Activated T-cell treated with anti-CD3 and anti-CD28 coated beads, Interleukin-2, amount 50 U/mL, for 24 hours (primary cell): ENCODE measurements at places on chromosomes 6 and 20.

DNA sequence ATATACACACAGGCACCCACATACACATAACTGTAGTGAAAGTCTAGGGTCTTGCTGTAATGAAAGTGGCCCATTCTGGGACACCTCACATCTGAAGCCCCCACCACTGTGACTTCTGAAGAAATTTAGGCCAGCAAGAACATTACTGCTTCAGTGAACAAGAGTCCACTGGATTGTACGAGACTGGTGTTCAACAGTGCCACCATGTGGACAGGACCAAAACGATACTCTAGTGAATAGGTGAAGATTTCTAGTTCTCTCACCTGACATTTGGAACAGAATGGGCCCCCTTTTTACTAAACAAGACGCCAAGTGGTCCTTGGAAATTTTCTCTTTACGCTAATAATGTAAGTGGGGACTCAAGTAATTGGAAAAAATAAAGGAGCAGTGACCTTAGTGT is 156.9 kb downstream of the MAFB start:
- DNase-seq, result no peak
- H3K27me3 ChIP-seq, result peaks cover 8% of the 10 kb centered on the region
- H3K36me3 ChIP-seq, result no peaks in the 10 kb centered on the region
- H3K4me3 ChIP-seq, result no peak overlapping the region
- no peaks in the 10 kb centered on the region for H3K4me1 ChIP-seq

GRCh38 chr20:34475979-34476736 is 40.1 kb upstream of the DYNLRB1 start:
- peak overlapping the region; percentile 36 for H3K27ac ChIP-seq
- H3K4me3 ChIP-seq, result no peak overlapping the region
- H3K36me3 ChIP-seq, result peaks cover 84% of the 10 kb centered on the region
- no peaks in the 10 kb centered on the region for H3K27me3 ChIP-seq
- peaks cover 16% of the 10 kb centered on the region for H3K4me1 ChIP-seq
- peak; percentile 52 for DNase-seq

- H3K4me1 ChIP-seq, result no peaks in the 10 kb centered on the region
- no peak overlapping the region for H3K4me3 ChIP-seq
- H3K27ac ChIP-seq, result no peak overlapping the region
- H3K27me3 ChIP-seq, result peaks cover 3% of the 10 kb centered on the region
- DNase-seq, result no peak
These were observed 628.2 kb downstream of the CDH26 start for GRCh38 chr20:60586269-60587050.

- no peak for DNase-seq
- no peak overlapping the region for H3K4me3 ChIP-seq
- H3K27ac ChIP-seq, result peak overlapping the region; percentile 41
- no peaks in the 10 kb centered on the region for H3K27me3 ChIP-seq
These were observed 5.9 kb downstream of the RPS21 start for GRCh38 chr20:62392621-62393334.

DNA sequence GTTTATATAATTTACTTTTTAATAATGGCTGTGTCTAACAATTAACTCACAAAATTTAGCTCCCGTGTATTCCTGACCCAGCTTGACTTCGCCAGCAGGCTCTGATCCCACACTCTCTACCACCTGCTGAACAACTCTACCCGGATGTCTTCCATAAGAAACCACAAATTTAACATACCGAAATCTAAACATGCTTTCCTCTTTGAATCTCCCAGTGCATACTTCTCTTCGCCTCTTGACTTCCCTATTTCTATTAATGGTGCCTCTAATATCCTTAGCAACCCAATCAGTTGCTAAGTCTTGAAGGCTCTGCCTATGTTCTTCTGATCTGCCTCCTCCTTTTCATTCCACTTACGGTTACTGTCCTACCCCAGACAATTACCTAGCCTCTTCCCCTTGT is 4.6 kb upstream of the MYB start:
- no peak overlapping the region for H3K27ac ChIP-seq
- no peak for DNase-seq
- no peak overlapping the region for H3K4me3 ChIP-seq

DNA sequence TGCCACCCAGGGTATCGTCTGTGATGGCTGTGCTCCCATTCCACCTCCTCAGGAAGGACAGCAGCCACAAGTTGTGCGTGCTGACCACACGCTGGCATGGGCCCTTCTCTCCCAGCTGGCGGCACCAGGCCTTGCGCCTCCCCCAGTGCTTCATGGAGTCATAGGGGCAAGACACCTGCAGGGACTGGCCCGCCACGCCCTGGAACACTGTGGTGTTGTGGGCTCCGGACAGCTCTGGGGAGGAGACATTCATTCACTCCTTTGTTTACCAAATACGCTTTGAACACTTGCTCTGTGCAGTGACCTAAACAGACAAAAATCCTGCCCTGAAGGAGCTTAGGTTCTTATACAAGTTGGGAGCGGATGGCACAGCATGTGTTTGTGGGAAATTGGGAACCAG is 1.5 kb downstream of the TREM2 start:
- H3K27me3 ChIP-seq, result peaks cover 3% of the 10 kb centered on the region
- H3K36me3 ChIP-seq, result no peaks in the 10 kb centered on the region
- H3K4me1 ChIP-seq, result no peaks in the 10 kb centered on the region
- H3K4me3 ChIP-seq, result no peak overlapping the region

DNA sequence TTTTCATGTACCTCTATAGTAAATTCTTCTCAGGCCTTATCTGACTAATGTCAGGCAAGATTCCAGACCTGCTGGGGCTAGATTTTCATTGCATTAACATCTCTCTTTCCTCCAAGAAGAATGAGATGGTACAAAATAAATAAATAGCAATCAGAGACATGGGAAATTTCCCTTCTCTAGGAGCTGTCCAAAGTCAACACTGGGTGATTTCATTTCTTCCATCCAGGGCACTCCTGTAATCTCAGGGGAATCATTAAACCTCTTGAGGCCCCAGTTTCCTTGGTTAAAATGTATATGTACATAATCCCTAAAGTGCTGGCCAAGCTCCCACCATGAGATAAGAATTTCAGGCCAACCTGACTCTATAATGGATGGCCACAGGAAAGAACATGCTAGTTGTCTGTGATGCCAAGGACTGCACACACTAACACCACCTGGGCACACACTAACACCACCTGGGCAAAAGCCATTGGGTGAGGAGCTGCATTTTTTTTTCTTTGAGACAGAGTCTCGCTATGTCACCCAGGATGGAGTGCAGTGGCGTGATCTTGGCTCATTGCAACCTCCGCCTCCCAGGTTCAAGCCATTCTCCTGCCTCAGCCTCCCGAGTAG is 912 bp downstream of the IL17F start:
- no peaks in the 10 kb centered on the region for H3K4me1 ChIP-seq
- no peak overlapping the region for H3K27ac ChIP-seq
- no peaks in the 10 kb centered on the region for H3K36me3 ChIP-seq
- H3K4me3 ChIP-seq, result no peak overlapping the region

- H3K36me3 ChIP-seq, result peaks cover 6% of the 10 kb centered on the region
- no peak overlapping the region for H3K27ac ChIP-seq
- H3K27me3 ChIP-seq, result no peaks in the 10 kb centered on the region
- no peak overlapping the region for H3K4me3 ChIP-seq
- H3K4me1 ChIP-seq, result peaks cover 66% of the 10 kb centered on the region
- no peak for DNase-seq
These were observed 85.1 kb downstream of the ZFAND3 start for GRCh38 chr6:37904590-37904989.

- H3K4me3 ChIP-seq, result no peak overlapping the region
- peak overlapping the region; percentile 53 for H3K27ac ChIP-seq
- H3K36me3 ChIP-seq, result peaks cover 97% of the 10 kb centered on the region
- H3K4me1 ChIP-seq, result peaks cover 14% of the 10 kb centered on the region
- no peaks in the 10 kb centered on the region for H3K27me3 ChIP-seq
- DNase-seq, result no peak
These were observed 16.4 kb downstream of the TRIM27 start for GRCh38 chr6:28907394-28907793.

- DNase-seq, result no peak
- H3K4me3 ChIP-seq, result no peak overlapping the region
- no peak overlapping the region for H3K27ac ChIP-seq
- H3K36me3 ChIP-seq, result no peaks in the 10 kb centered on the region
These were observed 30.7 kb downstream of the PARD6B start for GRCh38 chr20:50762045-50762422.

GRCh38 chr20:7463290-7463689 is 477.0 kb downstream of the HAO1 start:
- no peak overlapping the region for H3K27ac ChIP-seq
- no peak overlapping the region for H3K4me3 ChIP-seq
- no peak for DNase-seq

- H3K27ac ChIP-seq, result no peak overlapping the region
- no peak for DNase-seq
- no peaks in the 10 kb centered on the region for H3K4me1 ChIP-seq
- no peak overlapping the region for H3K4me3 ChIP-seq
- no peaks in the 10 kb centered on the region for H3K27me3 ChIP-seq
- H3K36me3 ChIP-seq, result peaks cover 7% of the 10 kb centered on the region
These were observed 106.5 kb downstream of the TCP11 start for GRCh38 chr6:35034411-35035191.

GRCh38 chr6:24472181-24472580 is 17.2 kb downstream of the GPLD1 start:
- no peak overlapping the region for H3K27ac ChIP-seq
- no peaks in the 10 kb centered on the region for H3K4me1 ChIP-seq
- H3K36me3 ChIP-seq, result no peaks in the 10 kb centered on the region
- no peak overlapping the region for H3K4me3 ChIP-seq
- H3K27me3 ChIP-seq, result no peaks in the 10 kb centered on the region
- DNase-seq, result no peak

DNA sequence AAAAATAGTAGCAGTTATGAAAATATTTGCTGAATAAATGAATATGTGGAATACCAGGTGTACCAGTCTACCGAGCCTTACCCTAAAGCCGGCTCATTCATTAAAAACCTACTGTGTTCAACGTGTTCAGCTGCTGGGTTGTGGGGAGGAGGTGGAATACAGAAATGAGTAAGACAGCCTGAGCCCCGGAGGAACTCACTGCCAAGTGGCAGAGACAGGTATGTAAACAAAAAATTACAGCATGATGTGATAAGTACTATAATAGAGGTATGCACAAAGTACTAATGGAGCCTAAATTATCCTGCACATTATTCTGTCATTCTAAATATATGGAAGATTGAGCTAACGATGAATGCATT is 6.8 kb upstream of the ADTRP start:
- peaks cover 2% of the 10 kb centered on the region for H3K27me3 ChIP-seq
- peak overlapping the region; percentile 56 for H3K4me3 ChIP-seq
- H3K27ac ChIP-seq, result peak overlapping the region; percentile 11
- no peaks in the 10 kb centered on the region for H3K36me3 ChIP-seq
- peaks cover 8% of the 10 kb centered on the region for H3K4me1 ChIP-seq

- H3K27ac ChIP-seq, result no peak overlapping the region
- no peak overlapping the region for H3K4me3 ChIP-seq
- no peak for DNase-seq
- peaks cover 3% of the 10 kb centered on the region for H3K27me3 ChIP-seq
These were observed 61.6 kb downstream of the GRM1 start for GRCh38 chr6:146090474-146090873.

DNA sequence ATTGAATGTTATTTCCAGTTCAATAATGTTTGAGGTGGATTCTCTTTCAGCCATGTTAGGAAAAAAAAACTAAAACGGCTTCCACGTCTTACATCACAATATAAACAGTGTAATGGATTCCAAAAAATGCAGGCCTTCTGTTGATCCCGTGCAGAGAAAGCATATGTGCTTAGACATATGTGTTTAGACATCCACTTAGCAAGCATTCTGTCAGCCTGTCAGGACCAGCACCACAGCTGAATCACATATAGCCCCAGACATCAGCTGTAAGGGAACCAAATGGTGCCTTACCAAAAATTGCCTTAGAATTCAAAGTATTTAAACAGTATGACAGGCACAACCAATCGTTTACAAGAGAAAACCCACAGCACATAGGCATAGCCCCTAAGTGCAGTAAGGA is 304.9 kb downstream of the EYA4 start:
- DNase-seq, result no peak
- H3K36me3 ChIP-seq, result no peaks in the 10 kb centered on the region
- H3K27ac ChIP-seq, result no peak overlapping the region
- H3K4me3 ChIP-seq, result no peak overlapping the region
- H3K4me1 ChIP-seq, result no peaks in the 10 kb centered on the region
- H3K27me3 ChIP-seq, result peaks cover 41% of the 10 kb centered on the region

DNA sequence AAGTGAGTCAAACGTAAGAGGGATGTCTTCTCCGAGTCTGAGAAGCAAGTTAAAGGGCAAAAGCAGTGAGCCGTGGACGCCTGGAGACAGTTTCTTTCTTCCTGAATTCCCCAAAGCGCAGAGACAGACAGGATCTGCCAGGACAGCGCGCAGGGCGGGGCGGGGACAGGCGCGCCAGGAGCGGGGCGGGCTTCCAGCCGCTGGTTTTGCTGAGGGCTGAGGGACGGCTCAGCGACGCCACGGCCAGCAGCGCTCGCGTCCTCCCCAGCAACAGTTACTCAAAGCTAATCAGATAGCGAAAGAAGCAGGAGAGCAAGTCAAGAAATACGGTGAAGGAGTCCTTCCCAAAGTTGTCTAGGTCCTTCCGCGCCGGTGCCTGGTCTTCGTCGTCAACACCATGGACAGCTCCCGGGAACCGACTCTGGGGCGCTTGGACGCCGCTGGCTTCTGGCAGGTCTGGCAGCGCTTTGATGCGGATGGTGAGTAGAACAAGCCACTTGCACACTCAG is at the start of gene SCGN:
TSS of gene SCGN (plus strand) at position 209 of the 509 bp plus-strand sequence. CDS start at position 398, 189 bp downstream.
- no peak within 1 kb of the TSS for H3K4me3 ChIP-seq
- DNase-seq, result peak; percentile 55
- no peaks in the 10 kb centered on the region for H3K36me3 ChIP-seq
- H3K27ac ChIP-seq, result no peak within 1 kb of the TSS
- H3K4me1 ChIP-seq, result peaks cover 3% of the 10 kb centered on the region

- H3K4me1 ChIP-seq, result peaks cover 4% of the 10 kb centered on the region
- no peaks in the 10 kb centered on the region for H3K36me3 ChIP-seq
- peaks cover 3% of the 10 kb centered on the region for H3K27me3 ChIP-seq
- H3K27ac ChIP-seq, result no peak overlapping the region
- DNase-seq, result peak; percentile 85
These were observed 39.4 kb downstream of the KIAA1755 start for GRCh38 chr20:38221119-38221589.

DNA sequence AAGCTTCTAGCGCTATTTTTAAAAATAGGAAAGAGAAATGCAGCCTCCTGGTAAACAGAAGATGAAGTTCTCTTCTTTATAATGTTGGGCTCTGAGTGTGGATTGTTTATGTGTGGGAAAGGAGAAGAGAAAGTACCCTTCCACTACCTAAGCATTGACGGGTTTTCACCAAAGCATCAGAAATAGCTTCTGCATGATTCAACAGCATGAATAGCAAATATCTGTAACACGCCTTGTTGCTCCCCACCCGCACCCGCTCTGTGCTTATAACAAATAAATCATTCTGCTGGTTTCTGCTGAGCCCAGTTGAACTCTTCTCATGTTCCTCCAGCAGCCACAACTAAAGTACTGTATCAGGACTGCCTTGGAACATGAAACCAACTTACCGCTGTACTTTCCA is 20.7 kb downstream of the TXLNB start:
- no peaks in the 10 kb centered on the region for H3K4me1 ChIP-seq
- DNase-seq, result no peak
- no peaks in the 10 kb centered on the region for H3K27me3 ChIP-seq
- H3K27ac ChIP-seq, result no peak overlapping the region

GRCh38 chr6:3499603-3500002 is 42.8 kb upstream of the SLC22A23 start:
- no peak overlapping the region for H3K4me3 ChIP-seq
- no peaks in the 10 kb centered on the region for H3K4me1 ChIP-seq
- H3K27me3 ChIP-seq, result peaks cover 28% of the 10 kb centered on the region

GRCh38 chr6:14953836-14954235 is 292.0 kb upstream of the JARID2 start:
- H3K27ac ChIP-seq, result no peak overlapping the region
- DNase-seq, result no peak
- H3K4me1 ChIP-seq, result no peaks in the 10 kb centered on the region
